Aorta (tissue), 5 donors: ENCODE measurements at places on chromosomes 3 and 15. TPM values are rescaled to one million over a fixed set of nuclear protein-coding genes. Genes with fewer than 3 reads are reported as not detected.

DNA sequence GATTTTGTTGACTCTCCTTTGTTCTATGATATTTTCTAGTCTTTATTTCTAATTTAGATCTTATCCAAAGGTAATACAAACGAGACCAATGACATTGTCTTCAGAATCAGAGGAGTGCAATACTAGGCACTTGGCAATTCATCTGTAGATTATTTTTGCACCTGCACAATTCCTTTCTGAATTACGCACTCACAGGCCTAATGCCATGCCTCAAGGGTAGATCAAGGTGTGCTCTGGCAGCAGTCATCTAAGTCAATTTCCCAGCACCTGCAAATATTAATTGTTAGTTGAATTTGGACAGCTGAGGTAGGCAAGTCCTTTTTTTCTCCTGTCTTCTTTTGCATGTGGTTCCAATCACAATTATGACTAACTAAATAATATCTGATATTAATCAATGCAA, 653.2 kb downstream of the ROBO2 start:
- no peak for DNase-seq

DNA sequence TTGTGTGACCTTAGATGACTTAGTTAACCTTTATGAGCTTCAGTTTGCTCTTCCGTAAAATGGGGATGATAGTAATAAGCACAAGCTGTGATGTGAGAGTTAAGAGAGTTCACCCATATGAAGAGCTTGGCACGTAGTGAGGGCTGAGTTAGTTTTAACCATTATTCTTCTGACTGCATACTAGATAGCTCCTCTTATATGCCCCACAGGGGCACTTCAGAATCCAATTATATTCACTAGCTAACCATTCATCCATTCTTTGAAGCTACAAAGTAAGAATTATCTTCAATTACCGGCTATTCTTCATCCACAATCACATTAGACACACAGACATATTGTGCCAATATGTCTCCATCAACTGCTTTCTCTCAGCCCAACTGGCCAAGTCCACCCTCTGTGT, 159.0 kb upstream of the STT3B start:
- DNase-seq: no peak

- DNase-seq: no peak
Observed at GRCh38 chr15:44366971-44367370, 60.5 kb upstream of the CTDSPL2 start.

DNA sequence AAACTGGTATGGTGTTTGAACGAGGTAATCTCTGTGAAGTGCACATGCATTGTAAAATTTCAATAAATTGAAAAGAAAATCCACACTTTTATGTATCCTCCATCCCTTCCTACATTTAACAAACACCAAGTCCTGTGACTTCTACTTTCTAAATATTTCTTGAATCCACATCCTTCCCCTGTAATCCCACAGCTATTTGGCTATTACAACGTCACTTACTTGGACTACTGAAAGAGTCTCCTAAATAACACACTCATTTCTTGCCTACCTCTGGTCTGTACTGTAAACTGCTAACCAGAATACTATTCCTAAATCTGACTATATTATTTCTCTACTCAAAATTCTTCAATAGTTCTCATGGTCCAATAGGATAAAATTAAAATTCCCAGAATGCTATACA, 176.1 kb downstream of the NEK10 start:
- DNase-seq: no peak

Gene GHSR
- not detected for total RNA-seq

- no peak for DNase-seq
Observed at GRCh38 chr3:167241048-167241845, 138.8 kb downstream of the ZBBX start.

GRCh38 chr3:19270481-19270880, 122.2 kb downstream of the KCNH8 start:
- DNase-seq: no peak

GRCh38 chr3:13191016-13191415, 117.8 kb upstream of the IQSEC1 start:
- DNase-seq: no peak

Gene NUP210
- total RNA-seq: 4.8 TPM

Gene CYP19A1
- 4.5 TPM for total RNA-seq

Gene GPR171
- 1.2 TPM for total RNA-seq

- DNase-seq: no peak
Observed at GRCh38 chr15:70936326-70936725, 43.7 kb downstream of the LRRC49 start.

GRCh38 chr3:127226946-127227842, 34.3 kb downstream of the PRR23E start:
- DNase-seq: no peak

GRCh38 chr3:159860269-159861116, 128.1 kb upstream of the IL12A start:
- DNase-seq: no peak

GRCh38 chr15:65338823-65339222, 34.3 kb downstream of the RNU5B-1 start:
- DNase-seq: no peak

GRCh38 chr3:184375747-184376461, 2.1 kb downstream of the THPO start:
- DNase-seq: no peak

Gene TRAIP
- total RNA-seq: 2.6 TPM
